ENCODE measurements at places on chromosomes 3 and 15.

DNA sequence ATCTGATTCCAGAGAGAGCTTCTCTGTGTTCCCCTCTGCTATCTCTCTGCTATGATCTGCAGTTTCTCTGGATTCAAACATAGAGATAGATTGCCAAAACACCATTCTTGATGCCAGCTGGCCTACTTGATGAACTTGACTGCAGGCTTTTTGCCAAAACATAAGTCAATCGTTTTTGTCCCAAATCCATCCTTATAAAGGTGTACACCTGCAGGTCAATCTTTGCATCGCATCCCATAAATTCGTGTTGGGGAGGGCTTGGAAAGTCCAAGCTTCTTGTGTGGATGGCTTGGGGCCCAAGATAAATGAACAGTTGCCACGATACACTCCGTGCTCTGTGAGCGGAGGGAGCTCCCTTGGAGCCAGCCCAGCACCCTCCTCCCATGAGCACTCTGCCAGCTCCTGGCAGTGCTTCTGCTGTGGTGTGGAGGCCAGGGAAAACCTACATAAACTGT, 2.7 kb downstream of the CERS3 start:
- no peak for DNase-seq

DNA sequence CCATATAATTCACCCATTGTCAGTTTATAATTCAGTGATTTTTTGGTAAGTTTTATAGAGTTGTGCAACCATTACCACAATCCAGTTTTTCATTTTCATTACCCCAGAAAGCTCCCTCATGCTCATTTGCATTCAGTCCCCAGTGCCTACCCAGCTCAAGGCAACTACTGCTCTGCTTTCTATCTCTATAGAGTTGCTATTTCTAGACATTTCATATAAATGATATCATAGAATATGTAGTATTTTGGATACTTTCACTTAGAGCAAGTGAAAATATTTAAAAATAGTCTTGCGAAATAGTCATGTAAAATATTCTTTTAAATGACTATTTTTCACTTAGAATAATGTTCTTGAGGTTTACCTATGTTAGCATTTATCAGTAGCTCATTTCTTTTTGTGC, 42.1 kb downstream of the ZNF654 start:
- peak; percentile 7 for DNase-seq

DNA sequence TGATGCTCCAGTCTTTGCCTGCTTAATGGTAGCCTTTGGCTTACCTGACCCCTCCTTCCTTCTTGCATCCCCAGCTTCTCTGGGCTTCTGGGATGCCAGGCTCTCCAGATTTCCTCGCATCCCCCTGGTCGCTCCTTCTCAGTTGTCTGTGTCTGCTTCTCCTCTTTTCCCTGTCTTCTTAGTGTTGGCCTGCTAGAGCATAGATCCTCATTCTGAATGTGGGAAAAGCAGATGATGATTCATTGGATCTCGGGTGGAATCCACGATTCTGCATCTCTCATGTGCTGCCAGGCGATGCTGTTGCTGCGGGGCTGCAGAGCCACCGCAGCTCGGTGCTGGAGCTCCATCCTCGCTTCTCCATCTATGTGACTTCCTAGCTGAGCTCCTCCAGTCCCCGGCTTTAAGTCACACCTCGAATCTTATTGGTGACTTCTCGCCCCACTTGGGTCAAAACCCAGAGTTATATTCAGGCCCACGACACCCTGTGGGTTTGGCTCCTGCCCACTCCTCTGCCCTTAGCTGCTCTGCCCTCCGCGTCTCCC, 47.4 kb downstream of the CGNL1 start:
- DNase-seq = no peak

GRCh38 chr3:114308830-114309229, 15.0 kb downstream of the TIGIT start:
- DNase-seq = no peak

- peak; percentile 1 for DNase-seq
Measured at GRCh38 chr3:18758047-18758704, 333.0 kb upstream of the SATB1 start.

DNA sequence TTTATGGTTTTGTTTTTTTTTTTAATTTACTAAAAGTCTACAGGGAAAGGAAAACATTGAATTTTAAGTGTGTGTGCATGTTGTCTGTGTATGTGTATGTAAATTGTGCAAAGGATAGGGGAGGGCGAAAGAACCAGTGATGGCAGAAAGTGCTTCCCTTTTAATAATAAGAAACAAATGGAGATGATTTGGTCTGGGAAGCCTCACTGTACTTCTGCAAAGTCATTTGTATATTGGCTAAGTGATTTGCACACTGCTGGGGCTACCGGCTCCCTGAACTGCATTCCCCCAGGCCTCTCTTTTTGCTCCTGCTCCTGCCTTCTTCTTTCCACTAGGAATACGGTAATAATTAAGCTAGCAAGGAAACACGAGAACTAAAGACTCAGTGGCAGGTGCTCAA, 101.2 kb downstream of the CD47 start:
- no peak for DNase-seq

- no peak for DNase-seq
Measured at GRCh38 chr3:99627062-99627826, 11.2 kb upstream of the COL8A1 start.

DNA sequence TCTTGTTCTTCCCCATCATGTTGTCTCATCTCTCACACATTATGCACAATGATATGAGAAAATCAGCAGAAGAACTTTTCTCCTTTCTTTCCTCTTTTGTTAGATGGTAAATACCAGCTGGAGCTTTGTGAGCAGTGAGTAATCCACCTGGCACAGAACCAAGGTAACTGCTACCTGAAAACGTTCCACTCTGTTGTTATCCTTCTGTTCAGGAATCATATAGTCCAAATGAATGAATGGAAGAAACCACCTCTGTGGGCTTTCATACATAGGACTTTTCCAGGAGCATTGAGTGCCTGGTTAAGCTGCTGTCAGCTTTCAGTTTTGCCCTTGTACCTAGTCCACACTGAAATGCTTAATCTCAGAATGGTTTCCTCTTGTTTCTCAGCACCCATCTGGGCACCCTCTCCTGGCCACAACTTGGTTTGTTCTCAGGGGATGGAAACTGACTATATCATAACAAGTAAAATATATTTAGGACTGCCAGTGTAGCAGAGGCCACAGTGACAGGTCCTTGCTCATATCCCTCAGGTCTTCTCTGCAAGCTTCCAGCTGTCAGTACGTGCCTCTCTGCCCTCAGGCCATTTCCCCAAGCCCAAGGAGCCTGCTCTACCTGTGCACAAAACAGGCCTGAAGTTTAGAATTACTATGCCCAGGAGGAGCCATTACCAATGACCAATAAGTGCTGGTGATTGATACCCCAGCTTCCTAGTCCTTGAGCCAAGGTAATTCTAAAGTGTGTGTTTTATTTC, 23.5 kb upstream of the SLC4A7 start:
- no peak for DNase-seq

DNA sequence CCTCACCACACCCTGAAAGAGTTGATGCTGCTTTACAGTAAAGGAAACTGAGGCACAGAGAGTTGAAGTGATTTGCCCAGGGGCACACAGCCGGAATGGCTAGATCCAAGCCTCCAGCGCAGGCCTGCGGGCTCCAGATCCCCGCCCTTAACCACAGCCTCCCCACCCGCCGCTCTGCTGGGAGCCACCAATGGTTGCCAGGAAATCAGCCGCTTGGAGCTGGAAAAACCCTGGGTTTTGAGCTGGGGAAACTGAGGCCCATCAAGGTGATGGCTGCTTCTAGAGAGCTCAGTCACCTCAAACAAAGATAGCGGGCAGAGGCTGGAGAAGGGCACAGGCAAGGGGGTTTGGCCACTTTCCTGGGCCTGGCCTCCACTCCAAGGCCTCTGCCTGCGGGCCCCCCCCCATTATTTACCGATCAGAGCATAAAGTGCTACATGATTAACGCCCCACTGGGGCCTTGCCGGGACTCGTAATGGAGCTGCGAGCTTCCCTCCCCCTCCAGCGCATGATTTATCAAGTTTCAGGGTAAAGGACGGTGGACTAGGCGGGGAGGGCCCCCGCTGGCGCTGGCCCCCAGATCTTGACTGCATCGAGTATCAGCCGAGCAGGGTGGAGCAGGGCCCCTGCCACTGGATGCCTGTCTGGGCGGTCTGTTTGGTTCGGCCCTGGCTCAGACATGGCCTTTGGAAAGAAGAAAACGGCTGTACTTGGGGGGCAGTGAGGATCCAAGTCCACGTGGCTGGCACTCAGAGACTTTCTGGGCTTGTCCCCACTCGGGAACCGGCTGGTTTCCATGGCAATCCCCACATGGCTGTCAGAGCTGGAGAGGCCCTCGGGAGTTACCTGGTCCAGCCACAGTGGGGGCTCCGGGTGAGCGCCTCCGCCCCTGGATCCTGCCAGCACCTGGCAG, 9.1 kb downstream of the PLXND1 start:
- peak; percentile 75 for DNase-seq

GRCh38 chr3:138434276-138434874, at the start of gene ESYT3:
Gene ESYT3 (plus strand): TSS chr3:138434616. CDS start chr3:138434799, 183 bp downstream.
- DNase-seq = peak; percentile 43

DNA sequence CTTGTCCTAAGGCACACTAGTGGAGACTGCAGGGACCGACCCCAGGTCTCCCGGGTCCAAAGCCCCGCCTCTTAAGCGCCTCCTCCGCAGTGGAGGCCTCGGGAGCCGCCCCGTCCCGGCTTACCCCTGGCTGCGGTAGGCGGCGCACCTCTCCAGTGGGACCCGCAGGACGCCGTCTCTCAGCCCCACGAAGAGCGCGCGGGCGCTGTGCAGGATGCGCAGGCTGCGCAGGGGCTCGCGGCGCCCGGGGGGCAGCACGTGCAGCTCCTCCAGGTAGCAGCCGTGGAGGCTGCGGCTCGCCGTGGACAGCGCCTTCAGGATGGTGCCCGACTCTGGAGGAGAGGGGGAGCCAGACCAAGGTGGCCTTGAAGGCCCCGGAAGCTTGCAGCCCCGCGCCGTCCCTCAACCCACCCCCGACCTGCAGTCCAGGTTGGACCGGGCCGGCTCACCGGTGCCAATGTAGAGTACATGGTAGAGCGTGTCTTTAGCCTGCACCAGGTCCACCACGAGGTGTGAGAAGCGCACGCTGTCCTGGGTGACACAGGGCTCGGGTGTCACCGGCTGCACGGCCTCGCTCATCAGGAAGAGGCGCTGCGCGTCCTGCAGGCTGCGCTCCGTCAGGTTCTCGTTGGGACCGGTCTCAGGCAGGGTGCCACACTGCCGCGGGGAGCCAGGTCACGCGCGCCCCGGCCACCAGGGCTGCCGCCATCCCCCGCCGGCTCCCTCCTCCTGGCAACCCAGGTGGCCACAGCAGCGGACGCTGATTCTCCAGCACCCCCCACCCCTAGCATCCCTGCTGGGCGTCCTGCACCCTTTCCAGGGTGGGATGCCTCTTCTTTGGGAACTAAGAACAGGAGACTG, 105.5 kb downstream of the SEMA5B start:
- no peak for DNase-seq

DNA sequence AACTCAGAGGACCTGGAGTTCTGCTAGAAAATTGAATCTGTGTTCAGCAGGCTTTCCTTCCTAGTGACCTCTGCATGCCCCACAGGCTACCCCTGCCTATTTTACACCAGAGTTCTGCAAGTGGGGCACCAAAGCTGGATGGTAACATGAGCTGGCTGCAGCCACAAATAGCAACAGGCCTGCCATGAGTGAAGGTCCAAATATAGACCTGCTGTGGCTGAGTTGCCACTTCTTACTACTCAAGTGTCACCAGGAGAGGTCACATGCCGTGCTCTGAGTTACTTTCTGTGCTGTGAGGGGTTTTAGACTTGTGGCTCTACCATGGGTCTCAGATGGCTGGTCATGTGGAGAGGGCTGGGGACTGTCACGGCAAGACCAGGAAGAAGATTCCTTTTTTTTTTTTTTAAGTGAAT, at the start of gene FSD2:
TSS of gene FSD2 (minus strand) at position 76 of the 413 bp plus-strand sequence. CDS start 18,679 bp downstream, outside the sequence.
- no peak for DNase-seq

DNA sequence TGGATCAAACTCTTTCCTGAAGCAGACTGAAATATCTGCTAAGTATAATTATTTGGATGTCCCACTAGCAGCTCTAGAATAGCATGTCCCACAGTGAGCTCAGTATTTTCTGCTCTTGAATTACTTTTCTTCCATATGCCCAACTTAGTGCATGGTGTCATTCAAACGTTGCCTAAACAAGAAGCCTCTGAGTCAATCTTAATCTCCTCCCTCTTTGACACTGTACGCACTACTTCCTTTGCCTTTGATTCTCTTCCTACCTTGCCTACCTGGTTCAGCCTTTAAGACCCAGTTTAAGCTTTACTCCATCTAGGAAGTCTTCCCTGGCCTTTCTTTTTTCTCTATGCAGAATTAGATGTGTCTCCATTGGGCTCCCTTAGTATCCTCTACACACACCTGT, 54.5 kb downstream of the SEC22A start:
- no peak for DNase-seq

DNA sequence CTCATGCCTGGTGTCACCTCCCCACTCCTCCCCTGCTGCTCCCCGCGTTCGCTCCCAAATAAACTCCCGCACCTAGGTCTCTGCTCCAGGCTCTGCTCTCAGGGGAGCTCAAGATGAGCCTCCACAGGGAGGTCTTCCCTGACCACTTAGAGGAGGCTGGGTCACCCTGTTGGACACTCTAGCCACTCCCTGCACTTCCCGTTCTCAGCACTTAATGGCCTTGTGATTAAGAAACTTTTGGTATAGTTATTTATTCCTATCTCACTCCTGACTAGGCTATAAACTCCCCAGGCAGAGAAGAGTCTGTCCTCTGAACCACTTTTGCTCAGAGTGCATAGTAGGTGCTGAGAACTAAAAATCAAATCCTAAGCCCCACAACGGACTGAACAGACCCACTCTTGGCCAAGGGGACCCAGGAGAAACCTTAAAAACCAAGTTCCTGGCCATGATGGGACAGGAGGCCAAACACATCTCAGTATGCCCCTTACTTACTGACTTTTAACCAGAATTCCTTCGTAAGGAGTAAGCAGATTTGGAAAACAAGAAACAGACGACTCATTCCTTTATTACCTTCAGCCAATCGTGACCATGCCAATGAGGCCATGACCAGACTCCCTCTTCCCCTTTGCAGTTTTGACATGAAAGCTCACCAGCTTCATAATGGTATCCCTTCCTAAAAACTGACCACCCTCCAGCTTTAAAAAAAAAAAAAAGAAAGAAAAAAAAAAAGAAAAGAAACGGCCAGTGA, 69.0 kb upstream of the HRH1 start:
- DNase-seq = no peak

- peak; percentile 4 for DNase-seq
Measured at GRCh38 chr3:32593903-32594525, 23.4 kb upstream of the DYNC1LI1 start.

GRCh38 chr3:105493305-105493892, 126.7 kb downstream of the ALCAM start:
- no peak for DNase-seq

GRCh38 chr15:95261546-95261945, 1030.2 kb downstream of the MCTP2 start:
- DNase-seq = no peak

- no peak for DNase-seq
Measured at GRCh38 chr3:62167566-62168262, 205.6 kb downstream of the FEZF2 start.

- DNase-seq = no peak
Measured at GRCh38 chr15:64158363-64159134, 4.3 kb downstream of the PPIB start.

DNA sequence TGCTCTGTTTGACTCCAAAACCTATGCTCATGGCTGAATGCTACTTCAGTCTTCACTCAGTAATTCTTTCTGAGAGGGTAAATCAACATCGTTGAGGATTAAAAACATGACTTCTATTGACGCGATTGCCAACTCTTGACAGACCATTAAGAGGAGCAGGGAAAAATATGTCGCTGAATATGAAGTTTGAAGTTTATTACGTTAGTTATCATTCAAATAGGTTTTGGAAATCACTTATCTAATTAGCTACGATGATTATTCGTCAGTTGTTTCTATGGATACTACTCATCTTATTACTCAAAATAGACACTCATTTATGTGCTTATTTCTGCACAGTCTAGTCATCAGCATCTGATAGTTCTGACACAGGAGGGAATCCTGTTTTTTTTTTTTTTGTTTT, 279.2 kb upstream of the TBL1XR1 start:
- DNase-seq = no peak
